SHP77 (cell line): ENCODE measurements at places on chromosomes 6 and 20.

DNA sequence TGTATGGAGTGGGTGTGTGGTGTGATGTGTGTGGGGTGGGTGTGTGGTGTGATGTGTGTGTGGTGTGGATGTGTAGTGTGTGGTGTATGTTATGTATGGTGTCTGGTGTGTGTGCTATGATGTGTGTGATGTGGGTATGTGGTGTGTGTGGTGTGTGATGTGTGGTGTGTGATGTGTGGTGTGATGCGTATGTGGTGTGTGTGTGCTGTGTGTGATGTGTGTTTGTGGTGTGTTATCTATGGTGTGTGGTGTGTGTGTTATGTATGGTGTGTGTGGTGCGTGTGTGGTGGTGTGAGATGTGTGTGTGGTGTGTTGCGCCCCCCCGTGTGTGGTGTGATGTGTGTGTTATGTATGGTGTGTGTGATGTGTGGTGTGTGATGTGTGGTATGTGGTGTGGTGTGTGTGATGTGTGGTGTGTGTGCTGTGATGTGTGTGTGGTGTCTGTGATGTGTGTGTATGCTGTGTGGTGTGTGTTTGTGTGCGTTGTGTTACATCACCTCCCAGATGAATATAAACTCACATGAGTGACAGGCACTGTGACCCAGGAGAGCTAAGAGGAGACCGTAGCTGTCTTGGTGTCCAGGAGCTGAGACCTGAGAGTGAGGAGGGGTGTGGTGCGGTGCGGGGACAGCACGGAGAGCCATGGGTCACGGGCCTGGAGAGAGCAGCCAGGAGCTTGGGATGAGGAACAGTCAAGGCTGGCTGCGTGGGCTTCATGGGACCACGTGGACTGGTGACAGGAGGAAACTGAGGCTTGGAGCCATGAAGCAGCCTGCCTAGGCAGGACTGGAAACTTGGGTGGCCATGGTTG lies 8.8 kb downstream of the DLGAP4 start:
- no peak for DNase-seq

- no peak for DNase-seq
Measured at GRCh38 chr6:16821834-16822264, 60.6 kb upstream of the ATXN1 start.

GRCh38 chr6:44049163-44049988 lies 77.9 kb downstream of the MRPL14 start:
- DNase-seq = no peak

DNA sequence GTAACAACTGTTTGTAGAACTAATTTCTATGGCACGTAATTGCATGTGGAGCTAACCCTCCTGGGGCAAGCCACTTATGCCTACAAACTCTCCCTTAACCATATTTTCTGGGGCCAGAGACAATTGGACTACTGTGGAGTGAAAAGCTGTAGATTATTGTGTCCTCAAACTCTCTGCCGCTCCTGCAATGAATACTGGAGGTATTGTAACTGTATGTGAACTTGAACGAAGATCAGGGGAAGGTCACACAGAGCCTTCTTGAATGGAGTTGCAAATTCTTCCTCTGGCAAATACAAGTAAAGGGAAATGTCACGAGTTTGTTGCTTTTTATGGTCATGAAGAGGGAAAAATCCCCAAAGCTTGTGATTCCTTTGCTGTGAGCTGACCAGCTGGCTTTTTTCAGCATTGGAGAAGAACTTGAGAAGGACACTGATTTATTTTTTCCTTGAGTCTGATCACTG lies 18.2 kb downstream of the AKAP12 start:
- no peak for DNase-seq

GRCh38 chr6:110560239-110561007 lies 84.0 kb upstream of the SLC22A16 start:
- no peak for DNase-seq

DNA sequence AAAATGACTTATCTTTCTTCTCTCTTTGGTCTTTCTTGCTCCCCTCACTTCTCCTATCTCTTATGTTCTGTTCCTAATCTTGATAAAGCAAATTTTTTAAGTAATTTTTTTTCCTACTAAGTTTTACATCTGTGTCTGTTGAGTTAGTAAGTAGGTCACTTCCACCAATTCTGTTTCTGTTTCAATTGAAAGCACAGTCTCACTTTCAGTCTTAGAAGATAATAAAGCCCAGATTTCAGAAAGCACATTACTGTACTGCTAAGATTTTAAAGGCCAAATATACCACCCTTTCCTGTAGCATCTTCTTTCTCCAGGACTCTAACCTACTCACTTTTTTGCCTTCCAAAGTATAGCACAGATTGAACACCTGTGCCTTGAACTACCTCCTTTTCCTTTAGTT lies 866.1 kb upstream of the ADGRB3 start:
- no peak for DNase-seq

GRCh38 chr6:163207431-163208383 lies 206.8 kb upstream of the QKI start:
- DNase-seq = no peak

- no peak for DNase-seq
Measured at GRCh38 chr6:1654054-1654453, 44.3 kb downstream of the FOXC1 start.

DNA sequence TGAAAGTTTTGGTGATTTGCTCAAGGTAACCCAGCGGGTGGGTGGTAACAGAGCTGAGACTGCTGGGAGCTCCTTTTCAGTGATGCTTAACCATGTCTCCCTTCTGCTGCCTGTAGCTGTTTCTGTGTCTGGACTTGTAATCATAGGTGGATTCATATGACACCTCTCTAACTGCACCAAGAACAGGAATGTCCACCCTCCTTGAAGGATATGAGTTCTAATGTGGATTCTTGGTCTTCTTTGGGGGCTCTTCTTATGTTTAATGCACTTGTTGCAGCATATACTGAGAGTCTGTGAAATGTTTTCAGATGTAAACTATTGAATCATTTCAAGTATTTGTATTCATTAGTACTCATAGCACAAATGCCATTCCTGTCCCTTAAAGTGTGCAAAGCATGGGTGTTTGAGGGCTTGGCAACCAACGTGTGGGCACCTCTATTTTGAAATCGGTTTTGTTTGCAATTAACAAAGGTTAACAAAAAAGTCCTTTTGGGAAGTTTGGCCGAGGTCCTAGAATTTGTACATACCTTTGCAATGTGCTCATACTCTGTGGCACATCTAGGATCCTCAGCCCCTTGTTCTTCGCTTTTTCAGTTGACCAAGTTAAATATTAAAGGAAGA lies 138.0 kb downstream of the SOX4 start:
- no peak for DNase-seq

- no peak for DNase-seq
Measured at GRCh38 chr20:17647391-17648314, 34.4 kb downstream of the RRBP1 start.

- no peak for DNase-seq
Measured at GRCh38 chr20:6426287-6426891, 303.6 kb upstream of the FERMT1 start.

GRCh38 chr6:118198746-118199145 lies 291.7 kb downstream of the SLC35F1 start:
- no peak for DNase-seq

GRCh38 chr20:49446808-49447207 lies 35.7 kb downstream of the KCNB1 start:
- DNase-seq = no peak

GRCh38 chr6:56936466-56936865 lies 18.4 kb upstream of the BEND6 start:
- DNase-seq = no peak

GRCh38 chr6:38178584-38178886 lies 359.0 kb downstream of the ZFAND3 start:
- no peak for DNase-seq

GRCh38 chr20:13149371-13150105 lies 71.5 kb upstream of the ISM1 start:
- no peak for DNase-seq

- DNase-seq = no peak
Measured at GRCh38 chr20:44253528-44253927, 6.4 kb downstream of the GDAP1L1 start.

DNA sequence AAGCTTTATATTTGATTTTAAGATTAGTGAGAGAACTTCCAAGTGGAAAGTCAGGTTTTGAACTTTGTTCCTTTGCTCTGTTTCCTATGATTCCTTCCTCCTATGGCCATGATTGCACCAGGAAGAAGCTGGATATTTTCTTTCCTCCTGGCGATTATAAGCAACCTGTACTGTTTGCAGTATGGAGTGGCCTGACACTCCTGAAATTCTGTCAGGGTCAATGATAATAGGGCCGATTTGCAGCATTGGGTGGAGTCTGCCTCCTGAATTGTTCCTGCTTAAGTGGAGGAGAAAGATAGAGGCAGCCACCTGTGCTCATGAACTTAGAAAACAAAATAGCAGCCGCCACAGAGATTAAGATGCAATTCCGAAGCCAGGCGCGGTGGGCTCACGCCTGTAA lies 9.8 kb upstream of the FAM217A start:
- DNase-seq = no peak

DNA sequence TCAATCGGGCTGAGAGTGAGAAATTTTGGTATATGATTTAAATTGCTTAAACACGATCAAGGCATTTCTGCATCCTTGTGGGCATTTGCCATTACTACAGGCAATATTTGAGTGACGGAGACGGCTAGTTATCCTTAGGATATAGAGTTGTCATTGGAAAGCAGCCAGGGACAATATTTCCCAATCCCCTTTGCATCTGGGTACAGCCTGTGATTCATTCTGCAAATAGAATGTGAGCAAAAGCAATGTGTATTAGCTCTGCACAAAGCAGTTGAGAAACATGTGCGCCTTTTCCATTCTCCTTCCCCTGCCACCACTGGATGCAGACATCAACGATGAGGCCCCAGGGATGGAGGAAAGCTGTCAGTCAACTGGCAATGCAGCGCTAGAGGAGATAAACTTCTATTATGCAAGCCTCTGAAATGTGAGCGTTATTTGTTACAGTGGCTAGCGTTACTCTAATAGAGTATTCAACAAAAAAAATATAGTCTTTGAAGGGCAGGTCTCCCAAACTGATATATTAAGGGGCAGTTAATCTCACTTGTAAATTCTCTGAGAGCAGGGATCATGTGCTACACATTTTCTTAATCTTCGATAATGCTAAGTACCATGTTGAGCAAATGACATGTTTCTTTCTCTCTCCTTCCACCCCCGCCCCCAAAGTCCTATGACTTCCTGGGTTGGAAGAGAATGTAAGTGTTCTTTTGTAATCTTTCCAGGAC lies 37.1 kb upstream of the NCOA3 start:
- peak; percentile 79 for DNase-seq

DNA sequence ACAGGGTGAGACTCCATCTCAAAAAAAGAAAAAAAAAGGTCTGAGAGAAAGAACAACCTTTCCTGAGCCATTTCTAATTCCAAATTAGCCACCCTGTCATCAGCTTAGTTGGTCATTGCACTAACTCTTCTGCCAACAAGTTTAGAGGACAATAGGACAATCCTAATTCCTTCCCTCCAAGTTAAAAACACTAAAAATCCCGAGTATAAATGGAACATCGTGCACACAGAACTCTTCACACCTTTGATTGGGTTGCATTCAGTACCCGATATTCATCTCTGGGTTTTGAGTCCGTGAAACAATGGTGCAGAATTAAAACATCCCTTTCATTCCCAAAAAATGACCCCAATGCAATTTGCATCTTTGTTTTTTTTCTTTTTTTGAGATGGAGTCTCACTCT lies 23.0 kb downstream of the PARD6B start:
- DNase-seq = no peak

DNA sequence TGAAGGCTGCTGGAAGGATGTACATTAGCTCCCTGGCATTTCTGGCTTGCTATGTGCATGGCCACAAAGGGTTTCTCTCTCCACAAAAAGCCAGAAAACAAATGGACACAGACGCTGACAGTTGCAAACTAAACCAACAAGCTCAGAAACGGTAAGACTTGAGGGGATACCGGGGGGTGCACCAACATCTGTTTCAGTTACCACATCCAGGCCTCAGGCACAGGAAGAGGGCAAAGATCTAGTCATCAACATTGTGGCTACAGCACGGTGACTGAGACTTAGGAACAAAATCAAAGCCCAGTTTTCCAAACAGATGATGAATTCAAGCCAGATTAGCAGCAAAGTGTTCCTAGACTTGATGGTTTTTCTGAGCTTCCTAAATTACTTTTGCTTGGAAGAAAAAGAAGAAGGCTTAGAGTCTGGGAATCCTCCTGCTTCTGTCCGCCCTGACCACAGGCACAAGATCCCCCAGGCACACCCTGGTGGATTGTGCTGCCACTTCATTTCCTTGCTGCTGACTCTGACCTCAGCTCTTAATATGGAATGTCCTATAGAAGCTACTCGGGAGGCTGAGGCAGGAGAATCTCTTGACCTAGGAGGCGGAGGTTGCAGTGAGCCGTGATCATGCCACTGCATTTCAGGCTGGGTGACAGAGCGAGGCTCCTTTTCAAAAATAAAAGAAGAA lies 54.2 kb upstream of the ADGRF1 start:
- DNase-seq = no peak

DNA sequence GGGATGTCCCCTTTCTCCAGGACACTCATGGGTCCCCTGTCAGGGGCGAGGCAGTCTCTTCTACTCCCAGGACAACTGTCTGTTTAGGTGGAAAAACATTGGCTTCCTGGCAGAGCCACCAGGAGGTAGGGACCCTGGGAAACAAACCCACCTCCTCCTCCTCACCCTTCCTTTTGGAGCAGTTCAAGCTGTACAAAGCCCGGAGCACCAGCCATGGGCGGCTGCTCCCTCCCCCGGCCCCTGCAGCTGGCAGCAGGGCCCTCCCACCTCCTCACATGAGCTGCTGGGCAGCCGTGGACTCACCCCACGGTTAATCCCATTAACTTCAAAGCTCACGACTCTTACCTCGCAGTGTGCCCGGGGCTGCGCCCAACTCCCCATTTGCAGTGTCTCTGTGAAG lies 48.6 kb downstream of the CDH4 start:
- no peak for DNase-seq

GRCh38 chr6:46338131-46338530 lies 153.1 kb downstream of the RCAN2 start:
- no peak for DNase-seq

GRCh38 chr6:11556309-11556708 lies 18.8 kb downstream of the TMEM170B start:
- DNase-seq = no peak

DNA sequence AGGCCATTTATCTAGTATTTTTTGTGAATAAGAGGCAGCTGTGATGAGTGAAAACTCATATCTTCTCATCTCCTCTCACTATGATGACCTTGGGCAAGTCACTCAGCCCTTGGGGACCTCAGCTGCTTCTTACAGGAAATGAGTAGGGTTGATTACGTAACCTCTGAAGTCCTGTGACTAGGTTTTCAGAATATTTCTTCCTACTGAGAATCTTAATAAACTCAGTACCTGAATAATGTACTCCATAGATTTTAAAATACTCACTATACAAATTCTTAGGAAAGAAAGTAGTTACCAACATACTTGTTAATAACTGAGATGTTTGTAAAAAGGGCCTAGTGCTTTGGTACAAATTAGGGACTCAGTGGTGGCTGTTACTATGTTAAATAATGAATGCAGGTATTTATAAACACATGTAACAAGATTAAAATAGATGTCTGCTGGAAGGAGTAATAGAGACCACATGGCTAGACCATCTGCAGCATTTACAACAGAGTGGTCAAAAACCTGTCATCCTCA lies 60.9 kb downstream of the RPRD1B start:
- no peak for DNase-seq

- DNase-seq = no peak
Measured at GRCh38 chr6:118350881-118351430, 197.1 kb upstream of the PLN start.
